ENCODE measurements at places on chromosomes 11 and 22.

DNA sequence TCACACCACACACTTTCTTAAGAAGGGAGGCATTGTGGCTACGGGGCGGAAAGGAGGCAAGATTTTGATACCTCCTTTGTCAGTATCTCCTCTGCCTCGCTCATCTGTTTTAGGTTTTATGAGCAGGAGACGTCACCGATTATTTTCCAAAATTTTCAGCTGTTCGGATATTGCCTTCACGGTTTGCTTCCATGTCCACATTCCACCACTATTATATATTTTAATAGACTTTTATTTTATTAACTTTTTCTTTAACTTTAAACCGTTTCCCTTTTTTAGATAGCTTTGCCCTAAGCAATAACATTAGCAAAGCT is 33.7 kb upstream of the CREB3L1 start:
- DNase-seq = no peak

DNA sequence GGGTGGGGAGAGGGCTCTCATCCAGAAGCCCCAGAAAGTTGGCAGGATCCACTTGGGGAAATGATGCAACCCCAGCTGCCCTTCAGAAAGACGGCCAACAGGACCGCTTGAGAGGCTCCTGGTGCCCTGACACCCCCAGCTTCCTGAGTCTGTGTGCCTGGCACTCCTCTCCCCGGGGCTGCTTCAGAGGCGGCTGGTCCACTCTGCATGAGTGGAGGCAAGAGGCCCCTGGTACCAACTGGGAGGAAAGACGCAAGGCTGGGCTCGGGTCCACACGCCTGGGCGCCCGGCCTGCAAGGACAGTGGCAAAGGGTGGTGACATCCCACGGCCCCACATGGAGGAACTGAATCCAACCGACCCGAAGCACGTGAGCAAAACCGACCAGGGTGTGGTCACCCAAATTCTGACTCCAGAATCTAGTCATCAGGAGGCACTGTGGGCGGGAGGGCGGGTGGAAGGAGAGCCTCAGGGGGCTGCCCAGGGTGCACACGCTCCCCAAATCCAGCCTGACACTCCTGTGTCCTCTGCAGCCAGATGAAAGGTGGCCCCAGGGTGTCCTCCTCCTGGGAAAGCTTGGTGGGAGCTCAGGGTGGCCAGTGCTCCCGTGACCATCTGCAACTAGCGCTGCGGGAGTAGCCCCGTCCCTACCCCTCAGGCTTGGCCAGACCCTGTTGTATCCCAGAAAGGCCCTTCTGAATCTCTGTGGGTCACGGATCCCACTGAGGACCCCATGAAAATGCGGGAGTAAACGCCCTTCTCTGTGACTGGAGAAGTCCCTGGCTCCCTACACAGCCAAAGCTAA is 3.7 kb downstream of the RNH1 start:
- DNase-seq = peak; percentile 6

GRCh38 chr11:126843096-126843495 is 157.5 kb downstream of the KIRREL3 start:
- DNase-seq = no peak

DNA sequence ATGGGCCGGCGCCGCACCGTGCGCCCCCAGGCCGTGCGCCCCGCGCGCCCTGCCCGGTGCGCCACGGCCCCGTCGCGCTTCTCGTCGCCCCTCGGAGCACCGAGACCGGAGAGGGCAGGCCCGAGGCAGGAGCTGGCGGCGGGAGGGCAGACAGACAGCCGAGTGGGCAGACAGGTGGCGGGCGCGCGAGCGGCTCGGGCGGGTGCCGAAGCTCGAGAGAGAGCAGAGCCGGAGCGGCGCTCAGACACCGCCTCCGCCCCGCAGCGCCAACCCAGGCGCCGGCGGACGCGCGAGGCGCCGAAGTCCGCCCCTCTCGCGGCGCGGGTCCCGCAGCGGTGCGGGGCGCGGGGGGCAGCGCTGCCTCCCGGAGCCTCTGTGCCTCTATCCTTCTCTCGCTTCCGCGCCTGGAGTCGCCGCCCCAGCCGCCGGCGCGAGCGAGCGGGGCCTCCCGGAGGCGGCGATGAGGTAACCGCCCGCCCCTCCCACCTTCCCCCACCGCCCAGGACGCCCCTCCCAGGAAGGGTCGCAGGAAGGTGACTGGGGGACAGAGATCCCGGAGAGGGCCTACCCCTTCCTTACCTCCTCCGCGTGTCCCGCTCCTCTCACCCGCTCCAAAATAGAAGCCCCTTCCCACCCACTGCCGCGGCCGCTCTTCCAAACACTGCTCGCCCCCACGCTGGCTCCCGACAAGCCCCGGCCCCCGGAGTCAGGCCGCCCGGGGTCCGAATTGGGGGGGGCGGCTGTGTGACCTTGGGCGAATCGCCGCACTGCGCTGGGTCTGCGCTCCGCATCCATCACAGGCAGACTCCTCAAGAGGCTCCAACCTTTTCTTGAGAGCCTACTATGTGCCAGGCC is at the start of gene RASL10A:
Gene RASL10A, minus strand, starts transcription at position 412 of the 855 bp plus-strand sequence. CDS start 451 bp downstream, outside the sequence.
- DNase-seq = no peak

DNA sequence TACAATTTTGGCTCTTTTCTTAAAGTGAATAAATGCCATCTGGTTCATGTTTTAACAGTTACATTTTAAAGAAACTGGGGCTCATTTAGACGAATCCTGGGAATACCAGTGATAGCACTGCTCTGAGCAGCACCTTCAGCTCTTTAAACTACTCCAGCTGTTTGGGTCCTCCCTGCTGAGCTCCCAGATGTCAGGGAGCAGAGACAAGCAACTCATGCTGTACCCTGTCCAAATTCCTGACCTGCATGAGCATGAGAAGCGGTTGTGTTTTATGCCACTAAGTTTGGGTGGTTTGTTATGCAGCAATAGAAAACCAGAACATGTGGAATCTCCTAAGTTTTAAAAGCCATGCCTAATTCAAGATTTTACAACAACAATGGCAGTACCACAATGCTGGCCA is 90.0 kb downstream of the FDX1 start:
- no peak for DNase-seq

- peak; percentile 19 for DNase-seq
Measured at GRCh38 chr11:134207538-134208239, 16.1 kb downstream of the NCAPD3 start.

GRCh38 chr11:102267609-102268008 is 49.7 kb upstream of the BIRC3 start:
- peak; percentile 71 for DNase-seq

- no peak for DNase-seq
Measured at GRCh38 chr11:10632483-10632882, 61.1 kb downstream of the IRAG1 start.

DNA sequence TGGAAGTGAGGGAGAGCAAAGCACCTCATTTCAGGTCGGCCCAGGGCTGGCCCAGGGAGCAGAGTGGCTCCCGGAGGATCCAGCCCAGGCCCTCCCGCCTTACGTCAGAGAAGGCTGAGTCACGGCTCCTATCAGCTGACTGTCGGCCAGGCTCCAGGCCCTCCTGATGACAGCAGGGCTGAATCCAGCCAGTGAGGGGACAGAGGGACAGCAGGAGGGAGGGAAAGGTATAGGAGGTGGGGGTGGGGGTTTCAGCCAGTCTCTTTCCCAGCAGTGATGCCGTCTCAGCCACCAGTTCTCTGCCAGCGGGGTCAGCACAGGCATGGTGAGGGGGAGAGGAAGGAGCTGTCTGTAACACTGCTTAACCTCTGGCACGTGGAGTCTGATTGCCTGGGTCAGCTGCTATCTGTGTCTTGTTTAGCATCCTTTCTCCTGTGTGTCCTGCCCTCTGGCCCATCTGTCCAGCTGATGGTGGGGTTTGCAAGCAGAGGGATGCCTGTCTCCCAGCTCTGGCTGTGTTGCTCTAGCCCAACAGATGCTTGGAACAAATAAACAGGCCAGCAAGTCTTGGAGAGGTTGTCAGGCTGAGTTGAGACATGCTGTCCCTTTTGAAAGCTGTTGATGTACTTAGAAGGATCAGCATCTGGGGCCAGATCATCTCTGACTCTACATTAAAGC is 74.0 kb downstream of the ADAMTS15 start:
- DNase-seq = peak; percentile 85

- DNase-seq = no peak
Measured at GRCh38 chr11:727281-727701, 20.0 kb upstream of the TALDO1 start.

GRCh38 chr11:13338019-13338426 is 60.4 kb downstream of the BMAL1 start:
- peak; percentile 63 for DNase-seq
